ENCODE measurements at places on chromosomes 7 and 10. TPM values are rescaled to one million over a fixed set of nuclear protein-coding genes. Genes with fewer than 3 reads are reported as not detected.

DNA sequence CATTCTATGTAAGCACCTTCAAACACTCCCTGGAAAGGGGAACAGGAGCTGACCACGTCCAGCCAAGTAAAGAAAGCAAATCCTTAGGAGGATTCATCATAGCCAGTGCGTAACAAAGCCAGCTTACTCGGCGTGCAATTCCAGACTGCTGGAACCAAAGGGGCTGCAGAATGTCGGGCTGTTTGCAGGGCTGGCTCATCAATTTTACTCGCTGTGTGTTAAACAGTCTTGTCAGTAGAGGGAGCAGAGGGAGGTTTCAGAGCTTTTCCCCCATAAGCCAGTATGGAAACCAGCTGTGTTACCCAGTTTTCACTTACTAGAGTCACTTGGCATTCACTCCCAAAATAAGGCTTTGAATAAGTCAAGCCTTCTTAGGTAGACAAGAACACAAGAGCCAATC is 127.1 kb downstream of the KMT2E start:
- DNase-seq: no peak

DNA sequence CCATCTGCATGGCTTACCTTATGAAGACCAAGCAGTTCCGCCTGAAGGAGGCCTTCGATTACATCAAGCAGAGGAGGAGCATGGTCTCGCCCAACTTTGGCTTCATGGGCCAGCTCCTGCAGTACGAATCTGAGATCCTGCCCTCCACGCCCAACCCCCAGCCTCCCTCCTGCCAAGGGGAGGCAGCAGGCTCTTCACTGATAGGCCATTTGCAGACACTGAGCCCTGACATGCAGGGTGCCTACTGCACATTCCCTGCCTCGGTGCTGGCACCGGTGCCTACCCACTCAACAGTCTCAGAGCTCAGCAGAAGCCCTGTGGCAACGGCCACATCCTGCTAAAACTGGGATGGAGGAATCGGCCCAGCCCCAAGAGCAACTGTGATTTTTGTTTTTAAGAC is 12.4 kb downstream of the DUSP5 start:
- no peak for DNase-seq

DNA sequence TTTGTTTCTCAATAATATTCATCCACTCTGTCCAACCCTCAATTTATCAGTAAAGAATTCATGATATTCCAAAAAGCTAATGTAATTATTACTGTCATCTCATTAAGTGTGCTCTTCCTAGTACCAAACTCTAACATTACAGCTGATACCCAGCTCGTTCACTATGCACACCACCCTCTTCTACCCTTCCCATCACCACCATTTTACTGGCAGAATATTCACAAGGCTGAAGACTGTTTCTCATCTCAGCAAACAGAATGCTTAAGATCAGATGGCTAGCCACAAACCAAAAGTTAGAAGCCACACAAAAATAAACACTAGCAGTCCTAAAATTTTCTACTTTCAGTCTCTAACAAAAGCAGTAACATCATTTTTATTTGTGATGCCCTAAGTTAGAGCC is 121.5 kb downstream of the SRPK2 start:
- no peak for DNase-seq

SH3PXD2A gene
- 35.2 TPM for total RNA-seq

GPR37 gene
- total RNA-seq: 0.96 TPM

ZNF467 gene
- 35.3 TPM for total RNA-seq

PLEKHS1 gene
- total RNA-seq: not detected

ZNF33B gene
- total RNA-seq: 31.5 TPM

DGKI gene
- total RNA-seq: 0.67 TPM

Measured in upper lobe of right lung (tissue), 1 donor.